ENCODE measurements at places on chromosomes 11 and 22.

GRCh38 chr11:132254906-132255305 lies 884.5 kb downstream of the NTM start:
- no peak for DNase-seq

- DNase-seq: no peak
These were observed 11.8 kb upstream of the E2F8 start for GRCh38 chr11:19252394-19253152.

- DNase-seq: no peak
These were observed 3.7 kb downstream of the SHANK2 start for GRCh38 chr11:71248656-71249055.

DNA sequence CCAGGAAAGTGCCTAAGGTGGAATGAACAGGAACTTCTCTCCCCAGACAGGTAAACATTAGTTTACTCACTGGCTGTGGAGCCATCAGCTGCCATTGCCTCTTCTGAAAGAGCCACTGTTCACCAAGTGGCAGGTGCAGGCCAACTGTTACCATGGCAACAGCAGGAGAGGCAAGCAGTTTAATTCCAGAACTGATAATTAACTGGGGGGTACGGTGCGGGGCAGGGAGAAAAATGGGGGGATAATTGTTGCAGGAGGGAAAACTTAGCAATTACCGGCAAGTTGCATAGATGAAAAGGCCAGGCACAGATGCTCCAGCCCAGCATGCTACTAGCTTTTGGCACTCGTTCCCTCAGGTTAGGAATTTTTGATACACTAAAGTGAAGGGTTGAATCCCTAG lies 85.1 kb downstream of the TRIM44 start:
- DNase-seq: no peak

GRCh38 chr11:118201966-118202365 lies 22.8 kb downstream of the JAML start:
- DNase-seq: no peak

- no peak for DNase-seq
These were observed 3.1 kb downstream of the IFITM1 start for GRCh38 chr11:316891-317301.

DNA sequence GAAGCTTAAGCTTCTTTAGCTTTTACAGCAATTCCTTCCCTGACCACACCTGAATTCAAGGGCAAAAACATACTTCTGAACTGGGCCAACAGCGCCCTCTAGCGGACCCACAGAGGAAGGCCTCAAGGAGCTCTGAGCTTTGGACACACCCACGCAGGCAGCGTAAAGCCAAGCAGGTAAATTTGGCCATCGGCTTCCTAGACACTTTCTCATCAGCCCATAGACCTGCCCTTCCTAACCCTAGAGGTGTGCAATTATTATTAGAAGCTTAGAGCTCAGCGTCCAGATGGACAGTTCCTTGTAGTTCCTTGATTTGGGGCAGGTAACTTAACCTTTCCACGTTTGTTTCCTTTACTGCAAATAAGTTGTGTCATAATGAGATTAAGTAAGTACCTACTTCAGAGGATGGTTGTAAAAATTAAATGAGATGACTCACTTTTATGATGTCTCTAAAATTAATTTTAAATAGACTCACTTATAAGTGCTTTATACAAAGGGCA lies 25.7 kb upstream of the HMGXB4 start:
- DNase-seq: peak; percentile 67

DNA sequence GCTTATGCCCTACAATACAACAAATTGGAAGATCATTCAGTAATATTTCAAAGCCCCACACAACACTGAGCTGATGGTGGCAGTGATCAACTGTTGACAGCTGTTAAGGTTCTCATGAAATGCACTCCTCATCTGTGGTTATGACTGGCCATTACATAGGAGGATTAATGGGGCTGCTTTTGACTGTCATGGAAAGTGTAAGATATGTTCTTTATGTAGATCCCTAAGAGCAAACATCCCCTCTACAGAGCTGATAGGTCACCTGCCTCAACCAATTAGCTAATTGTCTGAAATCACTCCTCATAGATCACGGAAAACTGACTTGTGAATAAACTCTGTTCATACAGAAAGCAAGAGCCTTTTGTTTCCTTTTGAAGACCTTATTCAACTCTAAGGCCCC lies 78.1 kb downstream of the GAB2 start:
- DNase-seq: no peak

GRCh38 chr11:13094930-13095687 lies 86.0 kb downstream of the RASSF10 start:
- no peak for DNase-seq
